Suppressor macrophage (primary cell): ENCODE measurements at places on chromosomes 4 and X.

- DNase-seq = no peak
Measured at GRCh38 chr4:32002037-32002747, 1282.0 kb downstream of the PCDH7 start.

- no peak for DNase-seq
Measured at GRCh38 chr4:69473699-69474098, 22.0 kb downstream of the UGT2B4 start.

DNA sequence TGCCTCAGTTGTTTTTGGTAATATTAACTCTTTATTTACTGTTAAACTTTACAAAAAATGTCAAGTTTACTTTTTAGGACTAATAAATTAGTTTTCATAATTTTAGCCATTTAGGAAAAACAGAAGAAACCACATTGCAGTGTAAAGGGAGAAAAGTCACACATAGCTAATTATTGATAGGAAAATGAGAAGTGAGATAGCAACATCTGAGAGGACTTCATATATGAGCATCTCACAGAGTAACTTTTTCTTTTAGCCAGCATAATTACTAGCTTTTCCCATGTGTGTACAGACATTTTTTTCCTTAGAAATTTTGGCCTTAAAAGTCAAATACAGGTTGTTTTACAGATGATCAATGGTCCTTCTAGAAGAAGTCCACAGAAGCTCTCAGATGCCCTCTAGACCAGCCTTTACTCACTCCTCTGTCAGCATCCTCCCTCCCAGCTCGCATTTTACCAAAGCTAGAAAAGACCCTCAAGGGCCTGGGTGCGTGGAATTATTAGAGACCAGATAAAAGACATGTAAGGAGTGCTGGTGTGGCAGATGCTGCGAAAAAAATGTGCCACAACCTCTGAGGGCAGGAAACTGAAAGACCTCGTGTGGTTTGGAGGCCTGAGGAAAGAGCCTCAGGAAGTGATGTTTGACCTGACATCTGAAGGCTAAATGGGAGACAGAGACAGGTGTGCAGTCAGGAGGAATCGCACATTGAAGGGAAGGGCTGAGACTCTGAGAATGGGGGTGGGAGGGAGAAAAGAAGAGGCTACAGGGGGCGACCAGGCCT is 156.9 kb downstream of the CBR4 start:
- peak; percentile 23 for DNase-seq

GRCh38 chr4:140937866-140938265 is 181.7 kb upstream of the TBC1D9 start:
- no peak for DNase-seq

- DNase-seq = no peak
Measured at GRCh38 chr4:37748485-37748884, 62.3 kb upstream of the RELL1 start.

DNA sequence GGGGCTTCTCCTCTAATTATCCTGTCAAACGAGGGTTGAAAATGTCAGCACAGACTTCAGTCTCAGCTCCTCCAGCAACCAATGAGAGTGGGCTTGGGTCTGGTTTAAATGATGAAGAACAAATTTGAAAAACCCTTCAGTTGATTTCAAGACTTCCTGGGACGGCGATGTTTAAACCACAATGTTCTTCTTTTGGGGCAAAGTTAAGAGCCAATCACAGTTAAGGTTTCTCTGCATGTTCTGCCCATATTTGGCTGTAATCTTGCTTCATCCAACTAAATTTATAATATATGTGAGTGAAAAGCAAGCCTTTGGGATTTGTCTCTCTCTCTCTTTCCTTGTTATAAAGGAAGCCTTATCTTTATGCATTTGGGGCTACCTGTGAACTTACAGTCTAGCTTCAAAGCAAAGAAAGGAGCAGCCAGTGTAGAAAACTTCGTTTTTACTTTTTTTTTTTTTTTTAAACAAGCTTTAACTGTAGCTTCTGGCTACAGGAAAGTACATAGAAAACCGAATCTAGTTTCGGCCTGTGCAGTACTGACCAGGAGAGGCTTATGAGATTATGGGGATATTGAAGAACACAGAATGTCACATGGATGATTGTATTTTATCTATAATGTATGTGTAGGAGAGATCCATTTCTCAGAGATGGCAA is 46.8 kb upstream of the FAM9C start:
- peak; percentile 42 for DNase-seq

- DNase-seq = no peak
Measured at GRCh38 chr4:6660430-6660829, 19.9 kb downstream of the MRFAP1 start.

DNA sequence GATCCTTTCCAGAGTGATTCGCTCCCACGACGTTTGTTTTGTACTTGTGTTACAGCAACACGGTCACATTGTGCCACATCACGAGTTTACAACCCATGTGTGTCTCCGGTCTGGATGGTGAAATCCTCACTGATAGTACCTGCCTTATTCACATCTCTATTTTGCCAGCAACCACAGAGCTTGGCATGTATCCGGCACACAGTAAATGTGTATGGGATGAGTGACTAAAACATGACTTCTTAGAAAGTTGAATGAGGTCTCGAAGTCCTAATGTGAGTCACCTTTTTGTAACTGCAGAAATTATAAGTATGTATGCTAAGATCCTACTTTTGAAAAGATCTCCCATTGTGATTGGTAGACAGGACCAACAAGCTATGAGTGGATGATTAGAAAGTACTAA is 7.5 kb downstream of the STOX2 start:
- DNase-seq = no peak

- no peak for DNase-seq
Measured at GRCh38 chr4:15100994-15101695, 98.9 kb downstream of the CPEB2 start.

GRCh38 chr4:89275587-89275986 is 32.0 kb downstream of the GPRIN3 start:
- DNase-seq = no peak

GRCh38 chrX:152138388-152138784 is at the start of gene MAGEA10:
Gene MAGEA10 (minus strand): TSS chrX:152138577. CDS start chrX:152135620, 2,957 bp downstream.
- no peak for DNase-seq

DNA sequence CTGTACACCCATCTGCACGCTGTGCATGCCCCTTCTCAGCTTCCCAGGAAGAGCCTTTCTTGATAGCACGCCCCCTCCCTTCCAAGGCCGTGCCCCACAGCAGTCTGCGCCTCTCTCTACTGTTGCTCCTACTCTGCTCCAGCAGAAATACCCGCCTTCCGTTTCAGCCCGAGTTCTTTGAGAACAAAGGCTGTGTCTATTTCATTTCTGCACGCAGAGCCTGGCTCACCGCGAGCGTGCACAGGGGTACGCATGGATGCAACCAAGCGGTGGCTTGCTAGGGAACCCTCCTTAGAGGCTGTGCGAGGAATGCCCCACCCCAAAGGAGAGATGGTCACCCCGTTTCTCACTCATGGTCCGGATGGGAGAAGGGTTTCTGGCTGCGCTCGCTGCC is 485 bp downstream of the AADAT start:
- no peak for DNase-seq

DNA sequence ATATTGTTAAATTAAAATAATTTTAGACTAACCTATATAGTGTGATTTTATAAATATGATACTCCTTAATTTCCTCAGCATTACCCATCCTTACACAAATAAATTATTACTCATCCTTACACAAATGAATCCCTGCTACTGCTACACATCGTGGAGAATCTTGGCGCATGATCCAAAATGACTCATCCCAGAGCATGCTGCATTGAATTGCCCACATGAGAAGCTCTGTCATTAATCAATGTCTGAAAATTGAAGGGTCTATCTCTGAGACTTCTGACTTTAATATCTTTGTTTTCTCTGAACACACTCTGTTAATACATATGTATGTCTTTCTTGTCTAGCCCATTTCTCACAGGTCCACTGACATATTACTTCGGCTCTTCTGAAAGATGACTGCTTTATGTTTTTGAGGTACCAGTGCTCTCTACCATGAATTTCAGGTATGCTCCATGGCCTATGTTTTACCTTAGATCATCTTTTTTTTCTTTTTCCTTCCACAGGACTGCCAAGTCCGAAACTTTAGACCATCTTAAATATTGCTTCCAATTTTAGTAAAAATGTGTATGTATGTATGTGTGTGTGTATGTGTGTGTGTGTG is 15.7 kb upstream of the DUSP21 start:
- DNase-seq = no peak

GRCh38 chrX:25442499-25442898 is 426.7 kb upstream of the ARX start:
- DNase-seq = no peak

GRCh38 chr4:48725414-48725813 is 54.7 kb downstream of the FRYL start:
- no peak for DNase-seq

DNA sequence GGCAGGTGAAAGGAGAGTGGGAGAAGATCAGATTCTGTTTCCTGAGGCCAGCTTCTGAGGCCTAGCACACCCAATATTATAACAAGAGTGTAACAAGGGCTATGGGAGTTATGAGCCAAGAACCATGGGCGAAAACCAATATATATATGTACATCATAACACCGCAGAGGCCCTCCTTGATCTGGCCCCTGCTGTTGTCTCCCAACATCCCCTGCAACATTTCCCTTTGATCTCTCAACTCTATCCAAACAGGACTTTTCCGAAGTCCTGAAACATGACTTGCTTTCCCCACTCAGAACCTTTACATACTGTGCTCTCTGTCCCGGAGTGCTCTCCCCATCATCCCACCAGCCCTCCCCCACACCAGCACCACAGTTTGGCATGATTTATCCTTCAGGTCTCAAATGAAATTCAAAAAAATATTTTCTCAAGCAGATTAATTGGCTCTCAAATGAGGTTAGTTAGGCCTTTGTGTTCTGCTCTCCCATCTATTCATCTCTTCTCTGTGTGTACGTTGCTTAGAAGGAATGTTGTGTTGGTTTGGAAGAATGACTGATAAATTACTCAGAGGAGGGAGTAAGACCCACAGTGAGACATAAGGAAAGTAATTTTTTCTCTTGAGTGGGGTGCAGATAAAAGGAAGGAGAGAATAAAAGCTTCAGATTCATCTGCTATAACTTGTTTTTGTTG is 58.1 kb upstream of the SMIM10 start:
- DNase-seq = no peak

GRCh38 chrX:70253377-70254062 is 6.5 kb downstream of the P2RY4 start:
- no peak for DNase-seq

DNA sequence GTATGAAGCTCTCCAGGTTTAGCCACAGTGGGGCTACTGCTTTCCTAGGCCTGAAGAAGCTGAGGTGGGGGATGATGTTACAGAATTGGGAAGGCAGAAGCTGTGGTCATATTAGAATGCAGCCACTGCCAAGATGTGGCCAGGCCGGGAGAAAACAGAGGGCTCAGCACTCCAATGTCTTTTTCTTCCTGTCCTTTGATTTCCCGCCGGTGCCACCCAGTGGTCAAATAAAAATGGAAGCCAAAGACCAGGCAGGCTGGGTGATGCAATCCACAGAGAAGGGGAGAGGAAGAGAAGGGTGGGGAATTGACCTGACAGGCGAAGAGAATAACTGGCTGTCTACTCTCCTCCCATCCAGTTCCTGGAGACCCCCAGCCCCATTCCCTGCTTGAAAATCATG is 94.9 kb upstream of the SHISA3 start:
- peak; percentile 32 for DNase-seq

DNA sequence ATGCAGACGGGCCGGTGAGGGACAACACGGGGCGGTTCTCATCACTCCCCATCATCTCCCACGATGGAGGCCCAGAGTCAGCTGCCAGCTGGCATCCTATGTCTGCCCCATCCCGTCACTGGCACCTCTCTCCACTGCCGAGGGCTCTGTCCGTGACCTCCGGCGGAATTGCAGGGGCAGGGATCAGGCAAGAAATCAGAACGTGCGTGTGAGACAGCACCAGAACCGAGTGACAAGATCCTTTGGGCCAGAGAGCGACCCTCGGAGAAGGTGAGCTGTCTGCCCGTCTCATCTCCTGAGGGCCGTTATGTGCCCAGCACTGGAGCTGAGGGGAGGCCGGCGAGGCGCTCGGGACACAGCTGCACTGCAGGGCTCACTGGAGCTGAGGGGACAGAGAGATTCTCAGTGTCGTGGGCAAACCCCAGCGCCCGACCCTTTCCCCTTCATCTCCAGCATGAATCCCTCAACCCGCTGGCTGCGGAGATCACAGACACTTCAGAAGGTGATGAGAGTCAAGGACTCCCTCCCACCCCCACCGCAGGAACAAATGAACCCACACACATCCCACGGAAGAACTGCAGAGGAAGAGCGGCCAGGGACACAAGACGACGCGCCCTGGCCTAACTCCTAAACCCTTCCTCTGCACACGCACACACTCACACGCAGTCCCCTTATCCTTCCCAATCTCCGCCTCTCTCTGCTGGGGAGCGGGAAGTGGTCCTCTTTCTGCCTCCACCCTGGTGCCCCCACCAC is 128.7 kb downstream of the AFAP1 start:
- DNase-seq = no peak

- DNase-seq = no peak
Measured at GRCh38 chr4:56078866-56079265, 130.1 kb downstream of the CEP135 start.

GRCh38 chrX:150358651-150359050 is 4.5 kb upstream of the MAMLD1 start:
- no peak for DNase-seq

GRCh38 chr4:159386620-159387019 is 283.7 kb downstream of the RAPGEF2 start:
- no peak for DNase-seq

GRCh38 chrX:73728602-73729001 is 165.6 kb downstream of the CHIC1 start:
- no peak for DNase-seq

DNA sequence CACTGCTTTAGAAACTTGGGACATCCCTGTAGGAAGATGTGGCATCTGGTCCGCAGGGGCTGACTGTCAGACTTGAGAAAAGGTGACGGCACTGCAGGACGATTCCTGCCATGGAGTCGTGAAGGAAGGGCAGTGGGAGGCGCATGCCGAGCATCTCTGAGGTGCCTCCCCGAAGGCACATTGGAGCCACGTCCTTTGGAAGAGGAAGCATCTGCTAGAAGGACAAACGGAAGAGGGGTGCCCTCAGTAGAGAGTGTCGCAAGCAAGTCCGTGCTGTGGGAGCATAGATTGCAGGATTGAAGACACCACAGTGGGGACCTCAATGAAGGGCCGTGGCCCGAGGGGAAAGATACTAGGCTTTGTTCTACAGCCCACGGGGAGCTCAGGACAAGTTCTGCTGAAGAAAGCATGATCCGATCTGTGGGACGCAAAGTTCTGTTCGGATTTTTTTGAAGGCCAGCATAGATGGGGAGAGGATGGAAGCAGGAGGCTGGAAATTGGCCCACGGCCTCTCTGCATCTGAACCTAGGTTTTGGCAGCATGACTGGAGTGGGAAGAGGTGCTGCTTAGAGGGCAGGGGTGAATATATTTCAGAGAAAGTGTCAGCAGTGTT is 24.2 kb upstream of the HELT start:
- peak; percentile 32 for DNase-seq

DNA sequence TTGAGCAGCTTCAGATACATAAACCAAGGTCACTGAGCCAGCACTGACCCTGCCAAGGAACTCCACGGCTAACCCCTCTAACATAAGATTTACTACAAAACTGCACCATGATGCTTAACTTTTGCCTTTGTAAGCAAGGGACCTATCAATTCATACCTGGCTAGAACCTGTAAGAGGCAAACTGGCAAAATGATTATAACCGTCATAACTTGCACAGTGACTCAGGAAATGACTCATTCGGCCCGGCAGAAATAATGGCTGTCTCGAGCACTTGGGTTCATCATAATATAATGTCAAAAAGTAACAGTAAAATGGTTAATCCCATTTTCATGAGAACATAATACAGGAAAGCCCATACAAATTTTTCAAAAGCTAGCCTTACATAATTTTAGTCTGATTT is 17.2 kb downstream of the RASGEF1B start:
- no peak for DNase-seq
